ENCODE measurements at places on chromosomes 6 and 20.

GRCh38 chr6:91240878-91241603 is 654.2 kb upstream of the MAP3K7 start:
- DNase-seq: no peak

GRCh38 chr20:3660262-3661059 is 2.7 kb downstream of the GFRA4 start:
- DNase-seq: no peak

GRCh38 chr6:22239261-22239921 is 57.4 kb downstream of the PRL start:
- DNase-seq: no peak

DNA sequence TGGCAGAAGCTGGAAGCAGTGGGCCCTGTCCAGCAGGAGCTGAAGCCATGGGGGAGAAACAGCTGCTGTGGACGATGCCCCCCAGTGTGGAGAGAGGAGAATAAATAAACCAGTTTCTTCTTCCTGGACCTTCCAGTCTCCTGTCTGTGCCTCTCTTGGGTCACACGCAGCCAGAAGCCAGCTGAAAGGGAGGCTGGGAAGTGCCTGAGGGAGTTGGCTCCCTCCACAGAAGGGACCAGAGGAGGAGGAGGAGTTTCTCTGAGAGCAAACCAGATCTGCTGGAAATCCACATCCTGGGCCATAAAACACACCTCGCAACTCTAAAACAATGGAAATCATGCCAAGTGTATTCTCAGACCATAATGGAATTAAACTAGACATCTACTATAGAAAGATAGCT is 577.0 kb downstream of the CDH26 start:
- DNase-seq: no peak

- DNase-seq: no peak
Measured at GRCh38 chr20:46010491-46011391, 2.0 kb downstream of the MMP9 start.

GRCh38 chr6:82616386-82617028 is 252.9 kb downstream of the TPBG start:
- no peak for DNase-seq

DNA sequence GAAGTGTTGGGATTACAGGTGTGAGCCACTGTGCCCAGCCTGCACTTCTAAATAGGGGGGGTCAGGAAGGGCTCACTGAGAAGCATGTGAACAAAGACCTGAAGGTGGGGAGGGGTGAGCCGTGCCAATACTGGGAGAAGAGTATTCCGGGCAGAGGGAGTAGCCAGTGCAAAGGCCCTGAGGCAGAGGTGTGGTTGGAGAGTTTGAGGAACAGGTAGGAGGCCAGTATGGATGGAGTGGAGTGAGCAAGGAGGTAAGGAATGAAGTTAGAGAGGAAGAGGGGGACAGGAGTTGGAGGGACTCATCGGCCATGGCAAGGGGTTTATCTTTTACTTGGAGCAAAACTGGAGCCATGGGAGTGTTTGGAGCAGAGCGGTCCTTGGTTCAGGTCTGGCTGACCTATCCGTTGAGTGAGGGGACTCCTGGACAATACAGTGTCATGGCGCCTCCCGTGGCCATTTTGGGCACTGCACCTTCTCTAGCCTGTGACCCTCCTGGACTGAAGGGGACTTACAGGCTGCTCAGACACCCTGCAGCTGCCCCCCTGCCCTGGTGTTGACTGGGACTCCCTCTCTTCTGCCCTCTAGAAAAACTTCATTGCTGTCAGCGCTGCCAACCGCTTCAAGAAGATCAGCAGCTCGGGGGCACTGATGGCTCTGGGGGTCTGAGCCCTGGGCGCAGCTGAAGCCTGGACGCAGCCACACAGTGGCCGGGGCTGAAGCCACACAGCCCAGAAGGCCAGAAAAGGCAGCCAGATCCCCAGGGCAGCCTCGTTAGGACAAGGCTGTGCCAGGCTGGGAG is 12.1 kb downstream of the FOXS1 start:
- DNase-seq: peak; percentile 40

- DNase-seq: no peak
Measured at GRCh38 chr20:12847872-12848271, 160.9 kb upstream of the SPTLC3 start.

GRCh38 chr20:1186367-1186991 is 1.7 kb upstream of the TMEM74B start:
- no peak for DNase-seq

DNA sequence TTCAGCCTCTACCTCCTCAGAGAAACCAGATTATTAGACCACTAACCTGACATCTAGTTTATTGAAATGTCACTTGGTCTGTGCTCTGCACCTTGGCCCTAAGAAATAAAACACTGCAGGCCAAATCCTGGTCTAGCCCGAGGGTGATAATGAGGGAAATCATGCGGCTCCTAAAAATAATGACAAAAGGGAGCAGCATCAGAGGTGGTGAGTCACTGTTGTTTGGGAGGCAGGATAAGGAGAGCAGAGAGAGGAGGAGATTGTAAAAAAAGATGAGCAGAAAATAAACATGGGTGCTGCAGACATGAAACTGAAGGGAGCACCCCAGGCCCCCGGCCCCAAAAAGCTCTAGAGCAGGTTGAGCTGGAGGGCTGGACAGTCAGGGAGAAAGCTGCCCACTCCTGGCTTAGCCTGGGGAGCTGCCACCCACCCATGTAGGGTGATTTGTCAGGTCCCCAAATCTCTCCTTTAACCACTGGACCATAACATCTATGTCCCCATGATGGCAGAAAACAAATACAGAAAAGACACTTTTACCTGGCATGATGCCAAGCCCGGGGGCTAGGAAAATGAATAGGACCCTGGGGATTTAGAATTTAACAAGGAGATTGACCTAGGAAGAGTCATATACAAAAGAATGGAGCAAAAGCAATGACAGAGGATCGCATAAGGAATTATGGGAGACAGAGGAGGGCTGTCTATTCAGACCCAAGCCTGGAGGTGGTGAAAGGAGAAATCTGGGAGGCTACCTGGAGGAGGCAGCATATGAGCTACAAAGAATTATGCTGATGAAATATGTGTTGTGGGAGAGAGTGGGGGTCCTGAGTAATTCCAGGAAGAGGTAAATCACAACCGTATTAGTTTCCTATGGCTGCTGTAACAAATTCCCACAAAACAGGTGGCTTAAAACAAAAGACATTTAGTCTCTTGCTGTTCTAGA is 103.7 kb downstream of the SNAP25 start:
- DNase-seq: no peak

- DNase-seq: no peak
Measured at GRCh38 chr6:105824732-105825131, 261.4 kb upstream of the PRDM1 start.

GRCh38 chr6:44056392-44057237 is 70.6 kb downstream of the MRPL14 start:
- no peak for DNase-seq

GRCh38 chr20:44692932-44693480 is 22.2 kb upstream of the CCN5 start:
- DNase-seq: no peak

GRCh38 chr6:130937942-130938604 is 110.9 kb downstream of the SMLR1 start:
- no peak for DNase-seq

GRCh38 chr6:156791320-156791850 is 14.2 kb downstream of the ARID1B start:
- no peak for DNase-seq

- no peak for DNase-seq
Measured at GRCh38 chr6:37540029-37540352, 40.3 kb upstream of the CCDC167 start.

- no peak for DNase-seq
Measured at GRCh38 chr6:46760925-46761324, 14.2 kb downstream of the ANKRD66 start.

- no peak for DNase-seq
Measured at GRCh38 chr6:16648003-16648402, 113.3 kb downstream of the ATXN1 start.

- DNase-seq: no peak
Measured at GRCh38 chr6:18471232-18471964, 84.2 kb downstream of the RNF144B start.

DNA sequence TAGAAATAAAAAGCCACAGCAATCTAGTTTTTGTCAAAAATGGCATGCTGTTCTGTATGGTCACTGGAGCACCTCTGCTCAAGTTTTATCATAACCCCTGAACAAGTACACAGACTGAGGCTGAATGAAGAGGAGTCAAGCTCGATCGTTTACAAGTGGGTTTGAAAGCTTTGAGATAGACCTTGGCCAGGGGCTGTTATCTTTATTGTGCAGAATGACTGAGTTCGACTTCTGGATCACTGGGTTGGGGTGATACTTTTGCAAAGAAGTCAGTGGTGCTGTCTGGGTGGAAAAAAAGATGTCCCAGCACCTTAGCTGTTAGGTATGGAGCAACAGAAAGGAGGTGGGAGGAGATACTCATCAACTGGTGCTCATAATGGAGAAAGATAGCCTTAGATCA is 446.0 kb downstream of the HACE1 start:
- DNase-seq: no peak

- no peak for DNase-seq
Measured at GRCh38 chr20:4709261-4710105, 12.2 kb upstream of the PRND start.

GRCh38 chr6:105369145-105369544 is 33.7 kb downstream of the PREP start:
- no peak for DNase-seq

- DNase-seq: no peak
Measured at GRCh38 chr6:64680446-64680845, 1026.6 kb downstream of the EYS start.

DNA sequence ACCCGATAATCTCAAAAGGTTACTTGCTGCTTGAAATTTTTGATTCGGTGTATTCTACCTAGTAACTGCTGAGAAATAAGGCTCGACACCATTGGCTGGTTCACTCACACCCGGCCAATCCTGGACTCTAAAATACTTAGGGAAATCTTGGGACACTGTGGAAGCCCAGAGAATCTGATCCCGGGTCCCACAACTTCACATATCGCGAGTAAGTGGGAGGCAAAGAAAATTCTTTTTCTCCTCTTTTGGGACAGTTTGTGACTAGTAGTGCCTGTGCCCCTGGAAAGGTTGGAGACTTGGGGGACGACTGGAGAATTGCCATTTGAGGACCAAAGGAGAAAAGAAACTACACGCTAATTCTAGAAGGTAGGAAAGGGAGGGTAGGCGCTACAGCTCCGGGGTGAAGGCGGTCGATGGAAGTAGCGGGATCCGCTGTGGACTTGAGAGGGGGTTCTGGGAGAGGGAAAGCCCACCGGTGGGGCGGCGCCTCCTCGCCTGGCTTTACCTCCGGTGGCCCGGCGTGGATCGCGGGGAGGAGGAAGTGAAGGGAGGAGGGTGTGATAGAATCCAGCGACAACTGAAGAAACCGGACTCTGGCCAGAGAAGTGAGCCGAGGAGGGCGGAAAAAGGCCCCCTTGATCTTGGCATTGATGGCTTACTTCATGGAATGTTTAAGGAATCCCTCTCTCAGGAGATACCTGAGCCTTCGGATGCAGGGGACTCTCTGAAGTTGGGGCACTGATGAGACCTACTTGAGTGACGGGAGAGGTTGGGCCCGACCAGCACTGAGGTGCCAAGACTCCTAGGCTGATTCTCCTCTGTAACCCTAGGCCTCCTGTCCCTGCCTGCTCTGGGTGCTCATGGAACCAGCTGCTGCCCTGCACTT is 18.8 kb upstream of the BTN3A3 start:
- DNase-seq: no peak

- DNase-seq: no peak
Measured at GRCh38 chr6:41780551-41781365, at the start of gene PRICKLE4. Gene PRICKLE4 (plus strand): TSS chr6:41780782. CDS start chr6:41783474, 2,692 bp downstream.

- peak; percentile 57 for DNase-seq
Measured at GRCh38 chr20:51529081-51529681, 13.3 kb downstream of the NFATC2 start.

- no peak for DNase-seq
Measured at GRCh38 chr6:170449835-170450753, 103.0 kb downstream of the PSMB1 start.

- DNase-seq: no peak
Measured at GRCh38 chr6:18080544-18080943, 41.9 kb downstream of the NHLRC1 start.

GRCh38 chr6:131868836-131869235 is 61.0 kb downstream of the ENPP1 start:
- no peak for DNase-seq

- DNase-seq: no peak
Measured at GRCh38 chr20:49344975-49345374, 67.1 kb upstream of the ZNFX1 start.

- DNase-seq: no peak
Measured at GRCh38 chr20:18133962-18134361, 3.7 kb upstream of the KAT14 start.

DNA sequence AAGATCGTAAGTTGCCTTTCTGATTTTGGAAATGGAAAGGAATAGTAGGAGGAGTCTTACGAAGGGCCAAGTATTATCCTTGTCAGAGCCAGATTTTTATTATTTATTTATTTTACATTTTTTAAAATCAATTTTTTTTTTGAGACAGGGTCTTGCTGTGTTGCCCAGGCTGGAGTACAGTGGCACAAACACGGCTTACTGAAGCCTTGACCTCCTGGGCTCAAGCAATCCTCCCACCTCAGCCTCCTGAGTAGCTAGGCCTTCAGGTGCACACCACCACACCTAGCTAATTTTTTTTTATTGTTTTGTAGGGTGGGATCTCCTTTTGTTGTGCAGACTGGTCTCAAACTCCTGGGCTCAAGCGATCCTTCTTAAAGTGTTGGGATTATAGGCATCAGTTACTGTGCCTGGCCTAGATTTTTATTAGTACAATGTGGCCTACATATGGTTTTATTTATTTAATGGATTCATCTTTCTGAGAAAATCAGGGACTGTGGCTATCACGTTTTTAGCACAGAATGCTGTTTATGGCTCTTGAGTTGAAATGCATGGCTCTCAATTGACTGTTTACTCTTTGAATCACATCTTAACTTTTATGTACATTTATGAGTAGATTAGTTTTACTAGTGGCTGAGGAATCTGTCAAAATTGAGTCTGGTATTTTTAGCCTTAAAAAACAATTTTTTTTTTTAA is 16.7 kb downstream of the CDC5L start:
- no peak for DNase-seq

DNA sequence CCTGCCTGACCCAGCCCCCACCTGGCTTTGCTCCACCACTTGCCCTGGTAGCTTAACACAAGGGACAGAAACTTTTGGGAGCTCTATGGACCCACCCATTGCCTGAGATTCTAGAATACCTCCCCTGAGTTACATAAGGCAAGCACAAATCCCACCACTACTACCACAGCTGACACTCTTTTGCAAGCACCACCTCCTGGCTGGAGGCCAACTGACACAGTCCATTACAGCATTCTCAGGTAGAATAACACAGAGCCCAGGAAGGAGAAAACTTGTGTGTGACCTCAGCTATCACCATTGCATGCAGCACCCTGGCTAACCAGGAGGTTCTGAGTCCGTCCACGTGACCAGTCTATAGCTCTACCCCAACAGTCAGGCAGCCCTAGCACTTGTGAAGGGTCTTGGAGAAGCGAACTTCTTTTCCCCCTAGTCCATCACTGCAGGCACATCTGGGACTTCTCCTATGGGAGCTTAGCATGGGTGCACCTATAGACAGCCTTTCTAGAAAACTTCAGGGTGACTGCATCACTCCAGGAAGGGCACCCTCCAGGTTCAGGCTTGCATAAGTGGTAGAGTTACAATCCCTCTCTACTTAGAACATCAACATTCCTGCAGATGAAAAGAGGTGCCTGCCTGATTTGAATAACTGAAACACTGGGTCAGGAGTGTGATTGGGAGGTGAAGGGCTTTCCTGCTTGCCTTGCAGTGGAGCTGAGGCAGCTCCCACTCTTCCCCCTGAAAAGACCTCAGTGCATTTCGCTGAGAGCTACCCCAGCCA is 30.1 kb downstream of the CITED2 start:
- no peak for DNase-seq

GRCh38 chr6:53302678-53303360 is 45.9 kb downstream of the ELOVL5 start:
- no peak for DNase-seq
